ENCODE measurements at places on chromosomes 7 and 10. TPM values are rescaled to one million over a fixed set of nuclear protein-coding genes. Genes with fewer than 3 reads are reported as not detected.

- no peak overlapping the region for H3K4me3 ChIP-seq
- H3K27ac ChIP-seq = no peak overlapping the region
- H3K36me3 ChIP-seq = no peaks in the 10 kb centered on the region
- DNase-seq = no peak
Measured at GRCh38 chr10:31942892-31943291, 14.3 kb upstream of the ARHGAP12 start.

- no peak for DNase-seq
- peak overlapping the region; percentile 85 for H3K27ac ChIP-seq
- H3K4me1 ChIP-seq = peaks cover 40% of the 10 kb centered on the region
- peaks cover 5% of the 10 kb centered on the region for H3K27me3 ChIP-seq
Measured at GRCh38 chr10:3666525-3667302, 118.3 kb downstream of the KLF6 start.

- no peaks in the 10 kb centered on the region for H3K36me3 ChIP-seq
- no peaks in the 10 kb centered on the region for H3K4me1 ChIP-seq
- DNase-seq = no peak
- H3K27me3 ChIP-seq = peaks cover 3% of the 10 kb centered on the region
- H3K27ac ChIP-seq = no peak overlapping the region
Measured at GRCh38 chr10:63675171-63675570, 154.0 kb downstream of the REEP3 start.

GRCh38 chr7:90738249-90738648 lies 142.1 kb downstream of the CDK14 start:
- H3K27ac ChIP-seq = no peak overlapping the region
- peaks cover 5% of the 10 kb centered on the region for H3K36me3 ChIP-seq
- H3K4me1 ChIP-seq = no peaks in the 10 kb centered on the region
- H3K4me3 ChIP-seq = no peak overlapping the region
- no peak for DNase-seq

DNA sequence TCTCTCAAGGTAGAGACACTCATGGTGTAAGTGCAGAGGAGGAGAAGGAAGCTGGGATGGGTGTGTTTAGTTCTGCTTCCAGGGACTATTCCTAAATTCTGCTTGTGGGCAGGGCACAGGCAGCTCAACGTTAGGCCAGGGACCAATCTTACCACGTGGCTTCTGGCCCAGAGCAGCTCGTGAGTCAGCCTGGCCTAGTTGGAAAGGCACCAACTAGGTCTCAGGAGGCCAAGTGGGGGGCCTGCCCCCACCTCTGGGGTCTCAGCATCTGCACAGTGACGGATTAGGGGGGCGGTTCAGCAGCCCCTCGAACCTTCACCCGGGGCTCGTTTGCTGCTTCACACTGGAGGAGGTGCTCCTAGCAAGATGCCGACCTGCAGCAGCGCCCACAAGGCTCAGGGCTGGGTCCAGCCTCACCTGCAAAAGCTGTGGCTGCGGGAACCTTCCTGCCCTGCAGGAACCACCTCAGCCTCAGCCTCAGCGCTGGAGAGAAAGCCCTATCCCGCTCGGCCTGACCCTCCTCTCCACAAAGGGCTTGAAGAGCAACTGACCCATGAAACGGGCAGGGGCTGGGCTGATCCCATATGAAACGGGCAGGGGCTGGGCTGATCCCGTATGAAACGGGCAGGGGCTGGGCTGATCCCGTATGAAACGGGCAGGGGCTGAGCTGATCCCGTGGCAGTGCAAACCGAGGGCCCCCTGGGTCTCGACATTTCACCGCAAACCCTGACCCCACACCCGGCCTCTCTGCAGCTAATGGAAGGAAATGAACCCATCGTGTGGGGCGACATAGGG lies 447.4 kb downstream of the DNAJB6 start:
- no peaks in the 10 kb centered on the region for H3K36me3 ChIP-seq
- no peak for DNase-seq
- H3K4me1 ChIP-seq = no peaks in the 10 kb centered on the region
- H3K27ac ChIP-seq = no peak overlapping the region

- H3K27me3 ChIP-seq = peaks cover 6% of the 10 kb centered on the region
- peaks cover 4% of the 10 kb centered on the region for H3K4me1 ChIP-seq
- no peaks in the 10 kb centered on the region for H3K36me3 ChIP-seq
- no peak overlapping the region for H3K27ac ChIP-seq
Measured at GRCh38 chr10:49080071-49080470, 35.3 kb downstream of the VSTM4 start.

DNA sequence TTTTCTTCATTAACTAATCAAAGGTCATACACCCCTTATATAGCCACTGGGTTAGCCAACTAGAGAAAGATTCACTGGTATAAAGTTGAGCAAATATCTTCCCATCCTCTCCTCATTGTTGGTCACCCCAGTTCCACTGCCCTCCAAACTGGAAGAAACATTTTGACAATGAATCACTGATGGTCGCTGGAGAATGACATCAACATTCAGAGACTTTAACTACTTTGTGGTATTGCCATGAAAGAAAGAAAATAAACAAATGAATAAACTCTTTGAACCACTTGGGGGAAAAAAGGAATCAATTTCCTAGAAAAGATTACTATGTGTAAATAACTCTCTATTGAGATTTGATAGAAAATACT lies 23.4 kb downstream of the HYCC1 start:
- no peak overlapping the region for H3K4me3 ChIP-seq
- peaks cover 24% of the 10 kb centered on the region for H3K4me1 ChIP-seq
- H3K27me3 ChIP-seq = no peaks in the 10 kb centered on the region
- peaks cover 14% of the 10 kb centered on the region for H3K36me3 ChIP-seq

DNA sequence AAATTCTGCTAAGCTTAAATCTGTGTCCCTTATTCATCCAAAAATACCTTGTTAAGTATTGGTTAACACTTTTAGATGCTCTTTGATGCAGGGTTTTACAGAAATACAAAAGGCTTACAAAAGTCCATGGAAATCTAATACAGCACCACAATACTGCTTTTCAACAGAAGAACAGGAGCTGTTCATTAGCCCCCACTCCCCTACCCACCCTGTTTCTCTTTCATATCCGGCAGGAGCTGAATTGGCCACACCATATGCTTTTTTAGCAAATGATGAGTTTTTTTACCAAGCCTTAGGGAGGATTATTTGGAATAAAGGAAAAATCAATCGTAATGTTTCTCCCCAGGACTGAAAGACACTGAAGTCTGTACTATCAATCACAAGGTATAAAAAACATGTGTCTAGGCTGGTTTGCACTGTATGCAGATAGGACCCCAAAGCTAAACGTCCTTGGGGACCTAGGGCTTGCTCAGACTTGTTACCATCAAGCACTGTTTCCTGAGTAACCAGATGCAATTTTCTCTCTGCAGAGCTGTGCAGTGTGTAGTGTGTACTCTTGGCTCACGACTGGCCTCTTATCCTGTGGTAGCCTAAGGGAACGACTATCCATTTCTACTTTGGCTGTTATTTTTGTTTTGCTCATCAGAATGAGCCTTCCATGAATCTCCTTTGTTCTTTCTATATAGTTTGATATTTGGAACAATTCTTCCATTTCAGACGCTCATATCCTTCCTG lies 143.3 kb upstream of the LRGUK start:
- peaks cover 6% of the 10 kb centered on the region for H3K36me3 ChIP-seq
- H3K27ac ChIP-seq = no peak overlapping the region
- H3K27me3 ChIP-seq = no peaks in the 10 kb centered on the region
- H3K4me1 ChIP-seq = peaks cover 4% of the 10 kb centered on the region
- no peak overlapping the region for H3K4me3 ChIP-seq

- no peaks in the 10 kb centered on the region for H3K27me3 ChIP-seq
- no peak overlapping the region for H3K27ac ChIP-seq
- no peaks in the 10 kb centered on the region for H3K4me1 ChIP-seq
- no peak for DNase-seq
- H3K36me3 ChIP-seq = no peaks in the 10 kb centered on the region
Measured at GRCh38 chr10:48945441-48946130, 5.9 kb upstream of the LRRC18 start.

GRCh38 chr7:152969839-152970238 lies 210.3 kb downstream of the ACTR3B start:
- H3K27ac ChIP-seq = no peak overlapping the region
- peaks cover 3% of the 10 kb centered on the region for H3K36me3 ChIP-seq
- no peaks in the 10 kb centered on the region for H3K4me1 ChIP-seq
- no peak for DNase-seq
- H3K27me3 ChIP-seq = peaks cover 3% of the 10 kb centered on the region
- no peak overlapping the region for H3K4me3 ChIP-seq

GRCh38 chr7:76071316-76072242 lies 23.7 kb downstream of the MDH2 start:
- no peak overlapping the region for H3K4me3 ChIP-seq
- H3K36me3 ChIP-seq = peaks cover 10% of the 10 kb centered on the region
- H3K27ac ChIP-seq = no peak overlapping the region
- H3K4me1 ChIP-seq = no peaks in the 10 kb centered on the region
- H3K27me3 ChIP-seq = no peaks in the 10 kb centered on the region

DNA sequence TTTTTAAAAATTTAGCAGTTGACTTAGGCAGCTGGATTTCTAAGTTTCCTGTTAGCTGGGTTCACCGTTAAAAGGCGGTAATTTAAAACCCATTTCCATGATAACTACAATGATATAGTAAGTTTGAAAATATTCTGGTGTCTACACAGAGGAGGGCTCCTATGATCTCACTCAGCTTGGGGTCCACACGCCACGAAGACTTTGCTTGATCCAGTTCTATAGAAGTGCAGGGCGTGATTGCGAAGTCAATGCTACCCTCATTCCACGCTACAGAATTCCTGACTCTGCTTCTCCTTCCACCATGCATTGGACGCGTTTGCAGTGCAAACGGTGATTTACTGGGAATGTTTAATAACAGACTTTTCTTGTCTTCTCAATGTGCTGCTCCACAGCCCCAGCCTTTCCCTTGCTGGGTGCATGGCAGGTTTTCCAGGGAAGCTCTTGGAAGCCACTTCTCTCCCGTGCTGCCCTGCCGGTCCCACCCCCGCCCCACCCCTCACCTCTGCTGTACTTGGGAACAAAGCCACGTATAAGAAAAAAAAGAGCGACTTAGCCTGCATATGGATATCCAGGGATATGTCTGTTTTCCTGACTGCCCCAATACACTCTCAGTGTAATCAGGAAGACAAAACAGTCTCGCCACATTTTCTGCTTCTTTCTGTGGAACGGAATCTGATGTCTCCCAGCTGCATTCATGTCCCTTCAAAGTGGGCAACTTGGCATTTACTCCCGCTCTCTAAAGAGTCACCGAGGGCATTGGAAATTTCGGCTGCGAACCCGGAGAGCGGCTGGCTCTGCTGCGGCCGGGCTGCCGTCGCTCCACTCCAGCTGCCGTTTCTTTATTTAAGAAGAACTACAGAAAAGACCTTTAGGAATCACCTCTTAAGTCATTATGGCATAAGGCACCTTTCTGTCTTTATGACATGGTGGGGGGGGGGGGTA lies 434.4 kb upstream of the MGMT start:
- no peak for DNase-seq
- H3K4me3 ChIP-seq = no peak overlapping the region
- H3K36me3 ChIP-seq = no peaks in the 10 kb centered on the region
- H3K4me1 ChIP-seq = peaks cover 32% of the 10 kb centered on the region
- no peaks in the 10 kb centered on the region for H3K27me3 ChIP-seq

DNA sequence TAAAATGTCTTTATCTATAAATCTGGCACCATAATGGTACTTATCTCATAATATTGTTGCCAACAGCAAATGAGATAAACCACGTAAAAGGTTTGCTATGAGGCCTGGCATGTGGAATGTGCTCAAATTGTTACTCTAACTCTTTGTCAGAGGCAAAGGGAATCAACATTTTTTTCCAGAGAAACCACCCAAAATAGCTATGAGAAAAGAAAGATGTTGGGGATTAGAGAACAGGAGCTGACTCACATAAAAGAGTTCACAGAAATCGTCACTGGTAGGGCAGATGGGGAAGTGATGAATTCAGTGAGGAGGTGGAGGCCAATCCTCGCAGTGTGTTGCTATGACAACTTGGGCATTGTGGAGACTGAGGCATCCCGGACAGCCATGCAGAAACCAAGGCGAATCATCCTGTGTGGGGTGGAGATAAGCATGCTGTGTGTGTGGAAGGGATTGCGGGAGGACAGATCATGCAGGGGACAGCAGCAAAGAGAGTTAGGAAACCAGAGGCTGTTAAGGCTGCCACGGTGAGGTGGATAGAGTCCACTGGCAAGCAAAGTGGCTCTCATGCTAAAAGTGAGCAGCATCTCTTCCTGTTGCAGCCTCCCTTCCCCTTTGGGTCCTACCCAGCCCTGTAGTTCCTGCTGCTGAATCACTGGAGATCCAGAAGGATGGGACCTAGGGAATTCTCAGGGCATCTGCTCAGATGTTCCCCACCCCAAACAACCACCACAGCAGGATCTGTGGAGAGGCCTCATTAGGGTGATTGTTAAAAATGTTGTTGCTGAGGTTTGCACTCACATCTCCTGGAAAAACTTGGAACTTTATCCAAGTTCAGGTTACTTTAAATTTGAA lies 103.9 kb downstream of the CUBN start:
- no peaks in the 10 kb centered on the region for H3K27me3 ChIP-seq
- peak overlapping the region; percentile 56 for H3K4me3 ChIP-seq
- peak overlapping the region; percentile 95 for H3K27ac ChIP-seq
- H3K36me3 ChIP-seq = no peaks in the 10 kb centered on the region
- peaks cover 73% of the 10 kb centered on the region for H3K4me1 ChIP-seq

GRCh38 chr10:85548034-85548433 lies 818.6 kb downstream of the GRID1 start:
- no peaks in the 10 kb centered on the region for H3K36me3 ChIP-seq
- no peak overlapping the region for H3K27ac ChIP-seq
- H3K4me1 ChIP-seq = no peaks in the 10 kb centered on the region
- H3K27me3 ChIP-seq = peaks cover 19% of the 10 kb centered on the region
- H3K4me3 ChIP-seq = no peak overlapping the region
- DNase-seq = peak; percentile 9

DNA sequence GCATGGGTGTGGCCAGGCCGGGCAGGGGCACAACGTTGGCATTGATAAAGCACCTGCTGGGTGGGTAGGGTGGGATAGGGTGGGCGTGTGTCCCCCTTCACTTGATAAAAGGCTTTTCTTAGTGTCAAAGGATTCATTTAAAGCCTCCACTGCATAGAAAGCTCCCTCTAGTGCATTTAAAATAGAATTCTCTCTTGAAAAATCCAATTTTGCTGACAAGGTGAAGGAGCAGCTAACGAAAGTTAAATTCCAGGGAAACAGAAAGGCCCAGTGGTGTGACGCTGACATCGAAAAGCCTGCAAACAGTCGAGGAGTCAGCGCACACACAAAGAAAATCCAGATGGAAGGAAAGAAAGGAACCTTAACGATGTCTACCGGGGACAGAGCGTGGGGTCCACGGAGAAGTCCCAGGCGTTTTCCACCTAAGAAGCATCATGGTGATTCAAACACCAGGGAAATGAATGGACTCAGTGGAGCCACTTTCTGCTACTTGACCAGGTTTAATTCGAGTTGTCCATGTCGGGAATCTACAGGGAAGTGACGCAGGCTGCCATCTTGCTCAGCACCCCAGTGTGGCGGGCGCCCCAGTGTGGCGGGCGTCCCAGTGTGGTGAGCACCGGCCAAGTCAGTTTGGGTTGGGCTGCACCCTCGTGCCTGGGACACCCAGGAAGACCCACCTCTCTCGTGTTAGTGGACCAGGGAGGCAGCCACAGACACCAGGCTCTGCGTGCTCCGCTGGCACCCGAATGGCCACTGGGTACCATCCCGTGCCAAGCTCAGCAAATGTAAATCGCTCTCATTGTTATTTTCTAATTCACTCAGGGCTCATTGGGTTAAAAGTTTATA lies 217.8 kb downstream of the DNAJB6 start:
- H3K4me3 ChIP-seq = no peak overlapping the region
- H3K27me3 ChIP-seq = peaks cover 4% of the 10 kb centered on the region
- no peaks in the 10 kb centered on the region for H3K36me3 ChIP-seq
- no peak for DNase-seq

Gene PAX4
- not detected for polyA plus RNA-seq

Gene PDK4
- not detected for polyA plus RNA-seq

Gene EBF3
- not detected for polyA plus RNA-seq

Gene DMBT1
- not detected for polyA plus RNA-seq

Data from naive thymus-derived CD8-positive, alpha-beta T cell (primary cell).